Glutamatergic neuron (in vitro differentiated cells): ENCODE measurements at places on chromosomes 2 and 18. TPM values are rescaled to one million over a fixed set of nuclear protein-coding genes. Genes with fewer than 3 reads are reported as not detected.

KIF1A gene
- 439 TPM for total RNA-seq

GAREM2 gene
- 49.3 TPM for total RNA-seq

PDCD1 gene
- not detected for total RNA-seq

CAB39 gene
- total RNA-seq: 60.3 TPM

- no peaks in the 10 kb centered on the region for H3K27me3 ChIP-seq
- peak; percentile 30 for DNase-seq
- no peak overlapping the region for H3K27ac ChIP-seq
- H3K36me3 ChIP-seq: no peaks in the 10 kb centered on the region
These were observed 13.3 kb upstream of the IMPACT start for GRCh38 chr18:24413148-24413547.

DNA sequence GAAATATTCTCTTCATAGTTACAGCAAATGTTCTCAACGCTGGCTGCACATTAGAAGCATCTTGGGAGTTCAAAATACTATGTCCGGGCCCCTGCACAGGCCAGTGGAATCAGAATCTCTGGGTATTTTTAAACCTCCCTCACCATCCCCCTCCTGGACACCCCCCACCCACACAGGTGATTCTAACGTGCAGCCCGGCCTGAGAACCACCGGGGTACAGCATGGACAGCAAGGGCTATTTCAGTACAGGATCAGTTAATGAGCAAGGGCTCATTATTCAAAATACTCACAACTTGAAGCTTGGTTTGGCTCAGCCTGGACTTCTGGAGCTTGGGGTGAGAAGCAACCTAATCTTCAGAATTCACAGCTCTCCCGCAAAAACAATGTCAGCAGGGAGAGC lies 31.4 kb downstream of the INO80C start:
- no peak overlapping the region for H3K4me3 ChIP-seq
- peaks cover 6% of the 10 kb centered on the region for H3K27me3 ChIP-seq
- H3K27ac ChIP-seq: peak overlapping the region; percentile 28
- no peak for DNase-seq
- peaks cover 7% of the 10 kb centered on the region for H3K36me3 ChIP-seq

DNA sequence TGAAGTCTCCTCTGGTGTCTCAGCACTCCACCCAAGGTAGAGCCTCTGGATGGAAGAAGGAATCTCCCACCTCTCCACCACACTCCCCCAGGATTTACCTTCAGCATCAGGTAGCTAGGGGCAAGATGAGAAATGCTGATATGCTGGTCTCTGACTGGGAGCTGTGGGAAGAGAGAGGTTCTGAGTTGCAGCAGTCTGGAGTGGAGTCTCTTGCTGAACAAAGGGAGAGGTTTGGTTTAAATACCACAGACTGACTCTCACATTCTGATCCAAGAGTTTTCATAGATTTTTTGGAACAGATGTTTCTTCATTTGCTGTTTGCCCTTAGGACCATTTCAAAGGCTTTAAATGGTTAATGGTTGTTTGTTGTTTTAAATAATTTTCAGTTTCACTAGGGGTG lies 1.1 kb upstream of the CFLAR start:
- peak overlapping the region; percentile 59 for H3K27ac ChIP-seq
- H3K27me3 ChIP-seq: peaks cover 1% of the 10 kb centered on the region
- DNase-seq: no peak

DNA sequence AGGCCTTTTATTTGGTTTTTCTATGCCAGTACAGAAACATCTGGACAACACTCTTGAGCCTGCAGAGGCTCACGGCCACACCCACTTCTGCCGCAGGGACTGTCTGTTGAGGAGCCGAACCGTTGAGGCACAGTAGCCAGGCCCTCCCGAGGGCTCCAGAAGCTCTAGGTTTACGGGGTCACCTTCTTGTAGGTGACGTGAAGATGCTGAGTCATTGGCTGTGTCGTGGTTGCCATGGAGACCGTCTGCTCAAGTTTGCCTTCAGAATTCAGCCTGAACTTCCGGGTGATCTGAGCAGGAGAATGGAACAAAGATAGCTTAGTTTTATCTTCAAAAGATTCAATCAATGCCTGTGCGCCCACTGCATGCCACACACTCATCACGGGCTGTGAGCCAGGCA lies 25.9 kb downstream of the BOK start:
- peaks cover 9% of the 10 kb centered on the region for H3K27me3 ChIP-seq
- no peak for DNase-seq
- H3K4me1 ChIP-seq: no peaks in the 10 kb centered on the region
- H3K36me3 ChIP-seq: peaks cover 52% of the 10 kb centered on the region

DNA sequence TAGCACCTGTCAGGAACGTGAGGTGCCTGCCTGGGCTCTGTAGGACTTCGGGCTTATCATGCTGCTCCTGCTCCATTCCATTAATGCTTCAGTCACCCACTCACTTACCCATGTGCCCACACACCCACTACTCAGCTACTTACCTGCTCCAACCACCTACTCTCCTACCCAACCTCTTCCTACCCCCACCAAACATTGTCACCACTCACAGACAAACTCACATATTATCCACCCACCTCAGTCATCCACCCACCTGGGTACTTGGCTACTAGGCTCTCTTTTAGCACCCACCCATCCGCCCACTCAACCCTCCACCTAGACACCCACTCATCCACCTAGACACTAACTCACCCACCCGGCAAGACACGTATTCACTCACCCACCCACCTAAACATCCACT lies 724.7 kb upstream of the RAB6C start:
- no peaks in the 10 kb centered on the region for H3K27me3 ChIP-seq
- no peak overlapping the region for H3K4me3 ChIP-seq
- no peak for DNase-seq
- H3K4me1 ChIP-seq: peaks cover 11% of the 10 kb centered on the region

DNA sequence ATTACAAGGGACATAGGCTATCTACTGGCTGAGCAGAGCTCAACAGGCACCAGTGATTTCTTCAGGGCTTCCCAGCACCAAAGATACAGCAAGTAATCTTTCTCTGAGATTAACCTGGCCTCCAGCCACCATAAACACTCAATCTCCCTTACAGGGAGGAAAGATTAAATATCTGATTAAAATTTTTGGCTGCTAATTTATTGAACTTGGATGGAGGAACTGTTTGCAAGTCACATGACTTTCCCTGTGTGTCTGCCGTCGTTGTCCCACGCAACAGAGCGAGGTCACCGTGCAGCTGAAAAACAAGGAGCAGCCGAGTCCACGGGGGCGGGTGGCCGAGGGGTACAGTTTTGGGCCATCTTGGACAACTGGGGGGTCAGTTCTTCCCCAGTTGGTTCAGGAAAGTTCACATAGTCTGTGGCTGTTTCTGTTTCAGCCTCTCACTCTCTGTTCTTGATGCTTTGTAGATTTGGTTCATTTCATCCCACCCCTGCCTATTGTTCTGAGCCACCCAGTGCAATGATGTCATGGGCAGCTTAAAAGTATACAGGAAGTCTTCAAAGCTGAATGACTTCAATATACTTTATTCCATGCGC lies 186.8 kb upstream of the CTAGE1 start:
- H3K36me3 ChIP-seq: no peaks in the 10 kb centered on the region
- H3K27me3 ChIP-seq: no peaks in the 10 kb centered on the region

GRCh38 chr2:206056286-206056685 lies 29.7 kb downstream of the INO80D start:
- peaks cover 6% of the 10 kb centered on the region for H3K36me3 ChIP-seq
- no peaks in the 10 kb centered on the region for H3K4me1 ChIP-seq
- no peak for DNase-seq
- H3K27me3 ChIP-seq: no peaks in the 10 kb centered on the region
- no peak overlapping the region for H3K4me3 ChIP-seq

GRCh38 chr2:193847130-193847529 lies 1652.4 kb upstream of the TMEFF2 start:
- H3K4me3 ChIP-seq: no peak overlapping the region
- no peak overlapping the region for H3K27ac ChIP-seq
- no peaks in the 10 kb centered on the region for H3K4me1 ChIP-seq
- no peaks in the 10 kb centered on the region for H3K27me3 ChIP-seq

DNA sequence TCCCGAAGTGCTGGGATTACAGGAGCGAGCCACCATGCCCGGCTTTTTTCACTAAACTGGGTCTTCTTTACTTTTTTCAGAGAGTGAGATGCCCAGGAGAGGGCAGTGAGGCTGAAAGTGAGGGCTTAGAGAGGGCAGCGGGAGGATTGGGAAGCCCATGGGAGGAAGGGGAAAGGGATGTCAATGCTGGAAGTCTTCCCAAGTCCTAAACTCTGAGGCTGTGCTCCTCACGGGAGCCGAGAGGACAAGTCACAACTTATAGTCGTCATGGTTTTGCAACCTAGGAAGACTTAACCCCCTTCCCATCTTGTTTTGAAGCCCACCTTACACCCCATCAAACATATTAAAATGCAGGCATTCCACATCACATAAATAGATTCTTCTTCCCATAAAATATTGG lies 15.1 kb upstream of the MEP1B start:
- no peak overlapping the region for H3K4me3 ChIP-seq
- no peaks in the 10 kb centered on the region for H3K27me3 ChIP-seq
- no peaks in the 10 kb centered on the region for H3K36me3 ChIP-seq
- no peaks in the 10 kb centered on the region for H3K4me1 ChIP-seq
- H3K27ac ChIP-seq: no peak overlapping the region
- no peak for DNase-seq

DNA sequence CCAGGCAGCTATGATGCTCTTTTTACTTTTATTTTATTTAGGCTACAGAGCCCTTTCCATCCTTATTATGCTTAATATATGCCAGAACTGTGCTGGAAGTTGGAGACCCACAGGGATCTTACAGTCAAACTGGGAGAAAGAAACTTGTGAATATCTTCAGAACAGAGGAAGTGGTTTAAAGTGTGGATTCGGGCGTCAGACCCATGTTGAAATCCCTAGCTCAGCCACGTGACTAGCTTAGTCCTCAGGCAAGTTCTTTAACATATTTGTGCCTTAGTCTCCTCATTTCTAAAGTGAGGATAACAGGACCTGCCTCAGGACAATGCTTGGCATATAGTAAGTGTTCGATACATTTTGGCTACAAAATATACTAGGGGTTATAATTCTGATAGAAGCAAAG lies 59.1 kb downstream of the MAP3K20 start:
- no peaks in the 10 kb centered on the region for H3K36me3 ChIP-seq
- no peaks in the 10 kb centered on the region for H3K4me1 ChIP-seq
- H3K27ac ChIP-seq: no peak overlapping the region
- no peak overlapping the region for H3K4me3 ChIP-seq

- peaks cover 13% of the 10 kb centered on the region for H3K27me3 ChIP-seq
- H3K4me3 ChIP-seq: no peak overlapping the region
- H3K4me1 ChIP-seq: peaks cover 7% of the 10 kb centered on the region
- peaks cover 10% of the 10 kb centered on the region for H3K36me3 ChIP-seq
- no peak overlapping the region for H3K27ac ChIP-seq
These were observed 24.8 kb downstream of the TNS1 start for GRCh38 chr2:217977840-217978535.

- H3K36me3 ChIP-seq: peaks cover 2% of the 10 kb centered on the region
- H3K27ac ChIP-seq: no peak overlapping the region
- peaks cover 3% of the 10 kb centered on the region for H3K27me3 ChIP-seq
- no peak for DNase-seq
- peaks cover 3% of the 10 kb centered on the region for H3K4me1 ChIP-seq
- H3K4me3 ChIP-seq: no peak overlapping the region
These were observed 87.1 kb upstream of the SLC66A3 start for GRCh38 chr2:11068079-11068741.

GRCh38 chr18:80244956-80245730 lies 2.2 kb downstream of the PARD6G start:
- peak overlapping the region; percentile 81 for H3K27ac ChIP-seq
- H3K4me1 ChIP-seq: peaks cover 3% of the 10 kb centered on the region
- peak overlapping the region; percentile 85 for H3K4me3 ChIP-seq
- peaks cover 7% of the 10 kb centered on the region for H3K27me3 ChIP-seq
- H3K36me3 ChIP-seq: no peaks in the 10 kb centered on the region

GRCh38 chr2:152036611-152037469 lies 62.0 kb downstream of the CACNB4 start:
- H3K27ac ChIP-seq: no peak overlapping the region
- H3K36me3 ChIP-seq: no peaks in the 10 kb centered on the region
- H3K4me1 ChIP-seq: peaks cover 19% of the 10 kb centered on the region
- peak; percentile 76 for DNase-seq

- no peaks in the 10 kb centered on the region for H3K36me3 ChIP-seq
- no peak overlapping the region for H3K27ac ChIP-seq
- no peaks in the 10 kb centered on the region for H3K4me1 ChIP-seq
- no peak overlapping the region for H3K4me3 ChIP-seq
- DNase-seq: no peak
These were observed 57.8 kb downstream of the PDE1A start for GRCh38 chr2:182368996-182369395.

DNA sequence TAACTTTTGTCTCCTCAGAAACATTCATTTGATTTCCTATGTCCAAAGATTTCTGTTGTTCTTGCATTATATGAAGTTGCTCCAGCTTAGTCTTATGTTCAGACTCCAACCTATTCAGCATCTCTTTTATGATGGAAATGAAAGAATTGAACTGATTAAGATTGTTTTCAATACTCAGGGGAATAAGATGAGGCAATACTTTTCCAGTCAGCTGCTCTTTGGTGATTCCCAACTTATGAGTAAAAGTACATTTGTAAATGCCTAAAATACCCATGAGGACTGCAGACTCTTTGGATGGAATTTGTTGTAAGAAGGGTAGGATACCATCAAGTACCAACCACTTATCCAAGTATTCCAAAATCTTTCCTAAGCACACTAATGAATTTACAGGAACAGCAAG lies 39.8 kb downstream of the TRAK2 start:
- H3K27me3 ChIP-seq: no peaks in the 10 kb centered on the region
- H3K4me1 ChIP-seq: no peaks in the 10 kb centered on the region
- DNase-seq: no peak
- no peak overlapping the region for H3K27ac ChIP-seq

DNA sequence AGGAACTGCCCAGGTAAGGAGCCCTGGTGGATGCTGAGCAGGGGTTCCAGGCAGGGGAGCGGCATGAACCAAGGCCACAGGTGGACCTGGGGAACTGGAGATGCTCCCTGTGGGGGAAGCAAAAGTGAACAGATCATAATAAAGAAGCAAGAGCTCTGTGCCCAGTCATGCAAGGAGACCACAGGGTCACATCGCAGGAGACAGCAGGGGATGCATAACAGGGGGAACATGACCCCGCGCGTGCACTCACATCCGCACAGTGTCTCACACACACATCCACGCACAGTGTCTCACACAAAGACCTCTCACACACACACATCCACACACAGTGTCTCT lies 473.3 kb upstream of the HS6ST1 start:
- no peak overlapping the region for H3K27ac ChIP-seq
- no peaks in the 10 kb centered on the region for H3K27me3 ChIP-seq
- no peak overlapping the region for H3K4me3 ChIP-seq
- H3K36me3 ChIP-seq: no peaks in the 10 kb centered on the region
- no peaks in the 10 kb centered on the region for H3K4me1 ChIP-seq
